ENCODE measurements at places on chromosomes 16 and 17. TPM values are rescaled to one million over a fixed set of nuclear protein-coding genes. Genes with fewer than 3 reads are reported as not detected.

CSH2 gene
- not detected for polyA plus RNA-seq

EARS2 gene
- polyA plus RNA-seq, result 22.0 TPM

NPIPA7 gene
- polyA plus RNA-seq, result 8.1 TPM

DNA sequence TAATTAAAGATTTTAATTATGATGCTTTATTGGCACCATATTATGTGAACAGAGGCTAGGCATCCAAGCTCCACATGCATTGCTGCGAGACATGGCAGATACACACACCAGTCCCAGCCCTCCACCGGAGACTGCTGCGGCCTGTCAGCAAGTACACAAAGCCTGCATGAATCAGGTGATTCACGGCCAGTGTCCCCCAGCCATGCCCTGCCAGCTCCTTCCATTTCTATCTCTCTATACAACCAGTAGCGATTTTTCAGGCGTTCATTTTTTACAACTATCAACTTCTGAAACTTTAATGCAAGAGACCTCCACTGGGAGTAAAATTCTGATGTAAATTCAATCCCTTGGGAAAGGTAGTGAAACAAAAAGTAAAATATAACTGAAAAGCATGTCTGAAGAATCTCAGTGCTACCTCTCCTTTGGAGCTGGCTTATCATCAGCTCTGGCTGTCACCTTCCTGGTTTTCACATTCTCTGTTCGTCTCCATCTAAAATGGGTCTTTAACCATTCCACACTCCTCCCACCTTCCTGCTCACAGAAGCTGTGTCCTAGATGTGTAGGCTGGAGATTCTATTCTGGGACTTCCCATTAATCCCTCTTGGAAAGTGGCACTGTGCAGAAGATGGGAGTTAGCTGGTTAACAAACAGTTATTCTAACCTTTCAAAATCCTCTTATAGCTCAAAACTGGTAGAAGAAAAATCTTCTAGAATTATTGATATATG lies 32.2 kb downstream of the HS3ST3A1 start:
- DNase-seq, result peak; percentile 36

- DNase-seq, result no peak
Measured at GRCh38 chr16:68750193-68750695, 13.2 kb downstream of the CDH1 start.

- no peak for DNase-seq
Measured at GRCh38 chr17:27870345-27870744, 22.8 kb downstream of the LYRM9 start.

DNA sequence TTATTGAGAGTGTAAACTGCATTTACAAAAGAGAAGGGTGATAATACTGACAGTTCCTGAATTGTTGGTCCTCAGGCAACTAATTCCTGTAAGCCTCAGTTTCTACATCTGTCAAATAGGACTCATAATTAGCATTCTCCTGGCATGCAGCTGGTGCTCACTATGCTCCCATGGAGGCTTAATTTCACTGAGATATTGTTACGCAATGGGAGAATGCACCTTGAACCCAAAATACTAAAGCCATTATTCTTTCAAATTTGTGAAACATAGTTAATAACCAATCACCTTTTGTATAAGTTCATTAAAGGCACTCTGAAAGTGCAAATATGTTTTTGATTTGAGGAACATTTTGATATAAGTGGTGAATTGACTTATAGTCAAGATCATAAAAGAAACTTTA lies 985.5 kb downstream of the CDH11 start:
- no peak for DNase-seq

GRCh38 chr17:18139949-18140348 lies 31.4 kb downstream of the MYO15A start:
- no peak for DNase-seq

GRCh38 chr17:38892620-38893019 lies 22.8 kb downstream of the LASP1 start:
- no peak for DNase-seq

DNA sequence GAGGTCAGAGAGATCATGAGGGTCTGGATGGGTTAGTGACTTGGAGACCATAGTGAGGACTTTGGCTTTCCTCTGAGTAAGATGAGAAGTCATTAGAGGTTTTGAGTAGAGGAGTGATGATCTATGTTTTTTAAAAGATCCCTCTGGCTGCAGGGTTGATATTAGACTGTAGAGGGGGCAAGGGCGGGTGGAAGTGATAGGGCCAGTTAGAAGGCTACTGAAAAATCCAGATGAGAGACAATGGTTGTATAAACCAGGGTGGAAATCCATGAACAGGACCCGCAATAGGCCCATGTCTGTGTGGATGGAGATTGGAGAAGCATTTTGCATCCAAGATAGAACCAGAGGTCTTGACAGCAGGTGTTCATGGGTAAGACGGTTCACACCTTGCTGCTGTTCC lies 9.8 kb downstream of the ITGAL start:
- no peak for DNase-seq

- peak; percentile 70 for DNase-seq
Measured at GRCh38 chr17:48155889-48156611, 48.5 kb downstream of the SNX11 start.

DNA sequence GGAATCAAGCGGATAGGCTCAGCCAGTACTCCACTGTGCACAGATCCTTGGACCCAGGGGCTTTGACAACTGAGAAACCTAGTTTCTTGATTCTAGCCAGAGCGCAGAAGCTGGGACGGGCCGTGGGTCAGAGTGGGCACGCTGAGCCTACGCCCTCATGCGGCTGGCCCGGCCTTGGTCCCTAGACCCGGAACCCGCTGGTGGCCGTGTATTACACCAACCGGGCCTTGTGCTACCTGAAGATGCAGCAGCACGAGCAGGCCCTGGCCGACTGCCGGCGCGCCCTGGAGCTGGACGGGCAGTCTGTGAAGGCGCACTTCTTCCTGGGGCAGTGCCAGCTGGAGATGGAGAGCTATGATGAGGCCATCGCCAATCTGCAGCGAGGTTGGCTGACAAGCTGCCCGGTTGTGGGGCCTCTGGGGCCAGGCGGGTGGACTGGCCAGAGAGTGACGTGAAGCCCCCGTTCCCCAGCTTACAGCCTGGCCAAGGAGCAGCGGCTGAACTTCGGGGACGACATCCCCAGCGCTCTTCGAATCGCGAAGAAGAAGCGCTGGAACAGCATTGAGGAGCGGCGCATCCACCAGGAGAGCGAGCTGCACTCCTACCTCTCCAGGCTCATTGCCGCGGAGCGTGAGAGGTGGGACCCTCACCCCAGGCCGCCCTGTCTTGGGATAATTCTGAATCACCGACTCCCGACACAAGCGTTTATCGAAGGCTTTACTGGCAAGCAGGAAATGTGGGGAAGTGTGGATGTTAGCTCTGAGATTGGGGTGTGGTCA lies 946 bp downstream of the STUB1 start:
- no peak for DNase-seq

DNA sequence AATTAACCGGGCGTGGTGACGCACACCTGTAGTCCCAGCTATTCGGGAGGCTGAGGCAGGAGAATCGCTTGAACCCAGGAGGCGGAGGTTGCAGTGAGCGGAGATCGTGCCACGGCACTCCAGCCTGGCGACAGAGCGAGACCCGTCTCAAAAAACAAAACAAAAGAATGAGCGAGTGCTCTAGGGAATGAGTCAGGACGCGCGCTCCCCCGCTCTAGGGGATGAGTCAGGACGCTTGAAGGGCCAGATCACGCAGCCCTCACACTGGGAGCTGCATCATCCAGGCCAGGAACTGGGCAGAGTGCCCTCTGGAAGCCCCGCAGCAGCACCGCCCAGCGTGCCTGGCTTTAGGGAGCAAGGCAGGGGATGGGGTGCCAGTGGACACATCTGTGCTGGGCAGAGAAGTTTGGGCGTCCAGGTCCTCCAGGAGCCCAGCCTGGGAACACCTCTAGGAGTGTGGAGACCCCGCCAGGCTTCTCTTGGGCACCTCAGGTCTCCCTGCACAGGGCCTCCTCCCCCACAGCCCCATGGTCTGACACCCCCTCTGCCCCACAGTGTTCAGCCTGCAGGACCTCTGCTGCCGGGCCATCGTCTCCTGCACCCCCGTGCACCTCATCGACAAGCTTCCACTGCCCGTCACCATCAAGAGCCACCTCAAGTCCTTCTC lies 3.9 kb upstream of the WFIKKN1 start:
- DNase-seq, result no peak

DNA sequence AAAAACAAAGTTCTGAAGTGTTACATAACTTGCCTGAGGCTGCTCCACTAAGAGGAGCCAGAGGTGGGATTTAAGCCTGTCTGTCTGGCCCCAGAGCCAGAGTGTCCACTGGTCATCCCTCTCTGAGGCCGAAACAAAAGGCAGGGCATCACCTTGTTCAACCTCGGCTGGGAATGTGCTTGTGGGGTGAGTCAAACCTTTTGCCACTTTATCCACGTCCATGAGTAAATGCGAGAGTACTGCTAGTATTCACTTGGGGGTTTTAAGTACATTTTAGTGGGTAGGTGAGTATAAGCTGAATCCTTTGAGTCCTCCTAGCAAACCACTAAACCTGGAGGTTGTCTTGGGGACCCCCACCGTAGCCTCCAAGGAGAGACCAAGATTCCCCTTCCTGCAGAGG lies 103.5 kb downstream of the STX8 start:
- no peak for DNase-seq

DNA sequence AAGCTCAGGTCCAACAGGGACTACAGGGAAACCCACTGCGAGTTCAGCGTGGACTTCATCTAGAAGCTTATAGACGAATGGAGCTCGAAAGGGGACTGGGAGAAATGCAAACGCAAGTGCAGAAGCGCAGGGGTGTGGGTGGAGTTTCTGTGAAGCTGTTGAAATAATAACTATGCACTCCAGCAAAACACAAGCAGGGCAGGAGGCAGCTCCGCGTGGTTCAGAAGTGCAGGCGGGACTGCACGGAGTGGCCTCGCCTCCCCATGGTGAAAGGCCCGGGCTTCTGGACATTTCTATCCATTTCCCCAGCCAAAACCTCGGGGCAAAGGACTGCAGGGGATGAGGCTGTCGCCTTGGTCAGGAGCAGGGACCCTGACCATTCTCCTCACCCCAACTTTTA lies 74.5 kb downstream of the ZNF423 start:
- no peak for DNase-seq

DNA sequence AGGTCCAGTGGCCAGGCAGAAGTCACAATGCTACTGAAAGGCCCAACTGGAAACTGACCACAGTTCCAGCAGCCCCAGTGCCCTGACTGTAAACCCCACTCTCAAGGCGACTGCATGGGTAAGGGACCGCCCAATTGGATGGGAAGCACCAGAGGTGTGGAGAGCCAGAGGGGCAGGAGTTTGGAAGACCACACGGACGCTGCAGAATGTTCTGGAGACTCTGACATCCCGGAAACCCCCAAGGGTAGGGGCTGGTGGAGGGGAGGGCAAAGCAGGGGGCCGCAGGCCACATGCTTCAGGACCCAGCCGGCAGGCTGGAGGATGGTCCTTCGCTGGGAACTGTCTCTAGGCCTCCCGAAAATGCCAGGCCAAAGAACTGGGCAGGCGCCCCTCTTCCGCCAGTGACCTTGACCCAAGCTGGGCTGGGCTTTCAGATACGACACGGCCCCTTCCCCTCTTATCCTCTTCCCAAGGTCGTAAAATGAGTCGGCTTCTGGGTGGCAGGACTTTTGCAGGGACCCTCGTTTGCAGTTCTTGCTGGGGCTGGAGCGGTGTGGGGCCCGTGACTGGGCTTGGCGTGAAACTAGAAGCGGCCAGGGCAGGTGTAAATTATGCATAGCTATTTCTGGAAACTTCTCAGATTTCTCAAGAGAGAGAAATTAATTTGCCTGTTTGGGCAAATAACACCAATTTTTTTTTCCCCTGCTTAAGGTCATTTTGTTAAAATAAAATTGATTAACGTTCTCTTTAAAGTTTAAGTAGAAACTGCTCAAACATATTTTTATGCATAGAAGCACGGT lies 110.2 kb downstream of the C16orf78 start:
- no peak for DNase-seq

GRCh38 chr16:85167589-85168537 lies 55.6 kb upstream of the CIBAR2 start:
- DNase-seq, result no peak

DNA sequence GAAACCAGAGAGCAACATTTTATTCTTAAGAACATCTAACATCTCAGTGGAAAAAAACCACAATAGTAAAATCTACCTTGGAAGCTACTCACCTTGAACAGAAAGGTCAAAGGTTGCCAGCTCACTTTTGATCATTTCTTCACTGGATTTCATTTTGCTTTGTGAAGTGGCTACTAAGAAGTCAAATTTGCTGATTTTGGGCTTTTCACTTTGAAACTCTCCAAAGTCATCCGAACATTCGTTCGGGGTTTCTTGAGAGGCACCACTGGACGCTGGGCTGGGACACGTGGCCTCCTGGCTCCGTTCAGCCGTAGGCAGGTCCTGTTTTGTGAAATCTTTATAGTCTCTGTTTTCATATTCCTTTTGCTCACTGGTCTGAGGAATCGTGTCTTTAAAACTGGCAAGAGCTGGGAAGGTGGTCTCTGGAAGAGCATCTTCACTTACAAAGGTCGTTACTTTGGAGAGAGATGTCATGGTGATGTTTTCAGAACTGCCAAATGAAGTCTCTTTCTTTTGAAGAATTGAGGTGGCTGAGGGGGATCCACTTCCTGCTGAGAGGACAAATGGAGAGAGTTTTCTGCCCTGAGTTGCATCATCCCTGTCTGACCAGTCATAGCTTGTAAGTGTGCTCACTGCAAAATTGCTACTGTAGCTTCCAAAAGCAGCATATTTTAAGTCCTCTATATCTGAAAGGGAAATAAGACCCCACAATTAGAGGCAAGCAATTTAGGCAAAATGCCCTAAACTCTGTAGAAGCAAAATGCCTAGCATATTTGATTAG lies 52.4 kb downstream of the DUSP14 start:
- DNase-seq, result peak; percentile 41

DNA sequence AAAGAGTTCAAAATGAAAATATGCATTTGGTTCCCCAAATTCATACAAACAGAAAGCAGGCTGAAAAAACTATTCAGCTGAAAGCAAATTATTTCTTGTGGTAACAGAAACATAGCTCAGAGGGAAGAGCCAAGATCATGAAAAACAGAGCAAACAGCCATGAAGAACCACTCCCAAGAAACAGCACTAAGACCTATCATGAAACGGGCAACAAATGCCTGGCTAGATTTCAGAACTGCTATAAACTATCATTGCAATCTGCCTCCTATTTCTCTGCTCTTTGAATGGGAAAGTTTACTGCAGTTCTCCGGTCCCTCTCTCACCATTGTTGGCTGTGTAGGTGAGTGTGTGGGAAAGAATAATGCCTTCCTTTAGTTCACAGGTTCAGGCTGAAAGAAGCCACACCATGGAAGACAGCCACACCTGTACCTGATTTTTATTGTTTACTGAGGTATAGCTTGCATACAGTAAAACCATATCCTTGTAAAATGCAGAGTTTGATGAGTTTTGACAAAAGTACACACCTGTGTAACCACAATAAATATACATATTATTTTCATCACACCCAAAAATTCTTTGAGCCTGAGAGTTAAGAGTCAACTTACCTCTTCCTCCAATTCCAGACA lies 48.2 kb downstream of the CEP112 start:
- DNase-seq, result no peak

DNA sequence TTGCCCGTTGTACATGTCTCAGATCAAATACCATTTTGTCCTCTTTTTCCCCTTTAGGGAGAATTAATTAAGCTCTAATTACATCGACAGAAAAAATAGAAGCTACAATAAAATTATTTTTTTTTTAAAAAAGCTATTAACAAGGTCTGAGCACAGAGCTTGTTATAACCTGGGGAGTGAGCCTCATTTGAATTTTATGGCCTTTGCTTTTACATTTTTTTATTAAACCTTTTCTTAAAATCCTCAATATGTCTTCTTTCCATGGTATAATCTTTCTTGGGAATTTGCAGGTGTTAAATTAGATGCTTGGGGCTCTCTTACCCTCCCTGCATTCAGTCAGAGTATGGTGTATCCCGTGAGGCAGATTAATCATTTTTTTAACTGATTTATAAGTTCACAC lies 212.5 kb upstream of the XYLT1 start:
- DNase-seq, result peak; percentile 84
